Ureter (tissue), 1 donor: ENCODE measurements at places on chromosomes 6 and 20. TPM values are rescaled to one million over a fixed set of nuclear protein-coding genes. Genes with fewer than 3 reads are reported as not detected.

GRCh38 chr6:149963462-149964307, at the start of gene ULBP1:
Gene ULBP1, plus strand, starts transcription at chr6:149963943. Its CDS starts 107 bp downstream, at chr6:149964050.
- DNase-seq, result peak; percentile 88

GRCh38 chr6:73704260-73704659, 8.3 kb downstream of the CD109 start:
- DNase-seq, result peak; percentile 54

ANKRD6 gene
- 34.3 TPM for total RNA-seq

DNA sequence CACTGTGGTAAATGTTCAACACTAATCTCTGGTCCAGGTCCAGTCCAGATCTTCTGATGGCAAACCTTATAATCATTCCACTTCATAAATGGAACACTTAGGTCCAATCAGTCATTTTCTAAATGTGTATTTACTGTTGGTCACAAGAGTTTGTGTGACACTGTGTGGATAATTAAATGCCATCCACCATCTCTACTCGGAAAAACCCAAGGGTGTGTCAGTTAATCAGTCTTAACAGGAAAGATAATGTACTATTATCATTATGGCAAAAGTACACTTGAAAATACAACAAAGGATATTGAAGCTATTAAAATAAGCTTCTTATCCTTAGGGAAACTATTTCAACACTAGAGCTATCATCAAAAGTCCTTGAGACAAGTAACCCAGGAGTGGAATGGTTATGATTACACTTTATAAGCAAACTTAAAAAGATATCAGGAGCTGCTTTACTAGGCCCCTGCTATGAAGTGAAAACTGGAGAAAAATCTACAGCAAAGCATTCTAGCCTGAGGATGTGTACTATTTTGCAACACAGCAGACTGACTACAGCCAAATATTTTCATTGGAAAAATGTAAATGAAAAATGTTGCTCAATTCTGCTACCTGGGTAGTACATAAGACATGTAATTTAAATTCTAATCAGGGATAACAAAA, 227.9 kb downstream of the LAMA2 start:
- DNase-seq, result no peak

LGSN gene
- total RNA-seq, result not detected
